ENCODE measurements at places on chromosomes 6 and 20.
A peak's percentile ranks its signal among the peaks of the same experiment; 100 is the strongest.

- DNase-seq, result no peak
These were observed 413.0 kb downstream of the PREX1 start for GRCh38 chr20:48414786-48415185.

GRCh38 chr6:76165471-76166221 is 93.2 kb upstream of the IMPG1 start:
- no peak for DNase-seq

- DNase-seq, result no peak
These were observed 167.9 kb upstream of the MYLIP start for GRCh38 chr6:15960740-15961634.

- peak; percentile 68 for DNase-seq
These were observed 73.1 kb downstream of the OR2B2 start for GRCh38 chr6:27838945-27839625.

DNA sequence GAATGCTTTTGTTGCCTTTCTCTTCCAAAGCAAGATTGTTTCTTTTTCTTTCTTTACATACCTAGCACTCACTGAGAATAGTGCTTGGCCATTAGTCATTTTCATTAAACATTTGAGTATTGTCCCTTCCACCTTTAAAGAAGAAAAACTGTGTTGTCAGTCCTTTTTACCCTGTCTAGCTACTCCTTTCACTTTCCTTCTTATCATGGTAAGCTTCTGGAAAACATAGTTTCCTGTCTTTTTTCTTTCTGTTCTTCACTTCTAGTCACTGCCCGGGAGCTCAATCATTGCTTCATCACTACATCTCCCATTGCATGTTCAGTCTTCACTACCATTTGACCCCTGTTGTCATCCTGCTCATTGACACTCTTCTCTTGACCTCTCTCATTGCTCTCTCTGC is 12.1 kb downstream of the VAPB start:
- no peak for DNase-seq

DNA sequence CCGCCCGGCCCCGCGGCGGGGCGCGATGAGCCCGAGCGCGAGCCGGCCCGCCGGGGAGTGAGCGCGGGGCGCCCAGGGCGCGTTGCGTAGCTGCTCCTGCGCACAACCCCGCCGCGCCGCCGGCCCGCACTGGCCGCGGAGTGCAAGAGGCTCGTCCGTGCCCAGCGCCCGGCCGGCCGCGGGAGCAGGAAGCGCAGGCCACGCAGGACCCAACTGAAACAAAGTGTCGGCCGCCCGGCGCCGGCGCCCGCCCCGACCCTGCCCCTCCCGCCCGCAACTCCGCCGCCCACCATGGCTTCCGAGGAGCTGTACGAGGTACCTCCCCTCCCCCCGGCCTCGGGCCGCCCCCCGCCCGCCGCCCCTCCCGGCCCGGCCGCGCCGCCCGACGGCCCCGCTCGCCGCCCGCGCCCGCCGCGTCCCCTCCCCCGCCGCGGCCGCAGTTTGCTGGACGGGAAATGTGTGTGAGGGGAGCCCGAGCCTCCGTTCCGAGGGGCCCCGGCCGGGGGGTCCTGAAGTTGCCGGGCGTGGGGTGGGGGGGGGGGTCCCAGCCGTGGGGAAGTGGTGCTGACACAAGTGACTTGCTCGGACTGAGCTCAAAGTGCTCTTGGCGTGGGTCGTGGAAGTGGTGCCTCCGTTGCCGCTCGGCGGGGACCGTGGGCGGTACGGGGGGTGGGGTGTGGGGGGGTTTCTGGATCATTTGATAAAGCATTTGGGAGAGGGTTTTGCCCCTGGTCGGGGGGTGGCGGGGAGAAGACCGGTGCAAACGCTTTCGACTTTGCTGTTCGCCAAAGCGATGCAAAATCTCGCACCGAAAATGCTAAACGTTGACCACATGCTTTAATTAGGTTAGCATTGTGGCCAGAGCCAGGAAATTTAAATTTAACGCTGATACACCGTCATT is 539 bp downstream of the CDYL start:
- peak; percentile 73 for DNase-seq

DNA sequence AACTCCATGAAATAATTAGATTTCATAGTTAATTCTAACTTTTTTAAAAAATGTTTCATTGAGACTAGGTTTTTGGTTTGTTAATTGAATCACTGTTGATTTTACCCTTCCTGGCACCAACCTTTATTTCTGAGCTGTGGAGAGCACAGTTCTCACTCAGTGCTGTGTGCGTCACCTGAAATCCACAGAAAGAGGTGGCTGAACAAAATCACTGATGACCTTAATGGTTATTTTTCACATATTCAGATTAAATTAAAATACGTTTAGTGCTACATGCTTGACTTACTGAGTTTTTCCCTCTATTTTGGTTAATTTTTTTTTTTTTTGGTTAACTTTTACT is 89.4 kb downstream of the SLC16A10 start:
- DNase-seq, result no peak

DNA sequence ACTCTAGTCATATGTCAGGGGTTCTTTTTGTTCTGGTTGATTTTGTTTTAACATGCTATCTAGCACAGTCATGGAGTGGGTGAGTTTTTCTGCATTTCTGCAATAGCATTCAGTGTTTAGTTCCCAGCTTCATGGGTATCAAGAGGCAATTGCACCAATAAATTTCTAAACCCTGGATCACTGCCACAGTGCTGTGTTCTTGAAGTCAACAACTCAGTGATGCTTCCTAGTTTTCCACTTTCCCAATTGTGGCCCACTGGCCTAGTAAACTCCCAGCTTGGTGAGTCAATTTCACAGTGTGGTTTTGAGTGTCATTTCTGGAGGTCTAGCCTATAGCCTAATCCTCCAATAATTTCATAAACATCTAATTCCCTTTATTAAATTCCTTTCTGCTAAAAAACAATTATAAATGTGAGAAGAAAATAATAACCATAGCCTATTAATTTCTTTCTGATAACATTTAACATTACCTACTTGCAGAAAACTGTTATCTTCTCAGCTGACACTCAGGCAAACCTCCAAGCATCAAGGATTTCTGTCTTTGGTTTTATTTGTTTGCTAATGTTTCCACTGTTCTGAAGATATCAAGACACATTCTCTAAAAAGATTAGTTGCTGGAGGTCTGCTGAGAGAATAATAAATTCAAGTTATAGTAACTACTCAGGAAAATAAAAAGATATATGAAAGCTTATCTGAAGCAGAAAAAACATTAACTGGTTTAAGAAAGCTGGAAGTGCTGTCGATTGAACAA is 89.9 kb downstream of the PDE7B start:
- no peak for DNase-seq

DNA sequence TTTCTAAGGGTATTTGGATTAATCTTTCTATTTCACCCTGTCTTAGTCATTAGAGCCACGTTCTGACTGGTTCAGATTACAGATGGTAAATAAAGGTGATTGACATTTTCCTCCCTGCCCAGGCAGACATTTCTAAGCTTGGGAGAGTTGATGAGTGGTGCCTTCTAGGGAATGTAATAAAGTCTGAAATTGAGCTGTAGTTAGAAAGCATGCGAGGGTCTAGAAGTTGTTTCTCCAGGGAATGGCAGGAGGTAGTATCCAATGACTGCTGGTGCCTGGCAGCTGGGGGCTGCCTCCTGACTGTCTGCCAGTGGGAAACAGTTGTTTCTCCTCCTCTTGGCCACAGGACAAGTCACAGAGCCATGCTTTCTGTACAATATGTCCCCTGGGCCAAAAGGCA is 14.6 kb downstream of the EDN3 start:
- no peak for DNase-seq

GRCh38 chr6:88708197-88708744 is 255.1 kb downstream of the RNGTT start:
- DNase-seq, result no peak

DNA sequence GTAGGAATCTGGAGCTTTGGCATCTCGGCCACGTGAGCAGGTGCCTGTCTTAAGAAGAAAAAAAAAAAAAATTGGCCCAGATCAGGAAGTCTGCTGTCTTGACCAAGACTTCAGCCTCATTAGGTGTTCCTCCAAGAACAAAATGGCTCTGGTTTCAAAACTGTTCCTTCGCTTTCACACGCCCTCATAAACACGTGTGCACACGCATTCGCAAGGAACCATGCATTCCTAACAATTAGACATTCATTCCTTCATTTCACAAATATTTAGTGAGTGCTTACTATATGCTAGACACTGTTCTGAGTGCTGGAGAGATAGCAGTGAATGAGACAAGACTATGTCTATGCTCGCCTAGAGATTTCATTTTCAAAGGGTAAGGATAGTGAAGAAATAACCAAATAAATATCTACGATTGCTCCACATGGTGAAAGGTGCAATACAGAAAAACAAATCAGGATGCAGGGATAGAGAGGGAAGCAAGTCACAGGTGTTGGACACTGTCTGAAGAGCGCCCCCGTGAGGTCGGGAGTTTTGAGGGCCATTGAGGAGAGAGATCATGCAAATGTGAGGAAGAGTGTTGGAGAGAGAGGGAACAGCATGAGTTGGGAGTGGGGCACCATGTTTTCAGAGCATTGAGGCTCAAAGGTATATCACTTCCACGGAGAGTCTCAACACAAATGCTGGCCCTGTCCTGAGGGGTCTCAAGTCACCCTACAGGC is 53.3 kb downstream of the CCDC170 start:
- DNase-seq, result no peak

DNA sequence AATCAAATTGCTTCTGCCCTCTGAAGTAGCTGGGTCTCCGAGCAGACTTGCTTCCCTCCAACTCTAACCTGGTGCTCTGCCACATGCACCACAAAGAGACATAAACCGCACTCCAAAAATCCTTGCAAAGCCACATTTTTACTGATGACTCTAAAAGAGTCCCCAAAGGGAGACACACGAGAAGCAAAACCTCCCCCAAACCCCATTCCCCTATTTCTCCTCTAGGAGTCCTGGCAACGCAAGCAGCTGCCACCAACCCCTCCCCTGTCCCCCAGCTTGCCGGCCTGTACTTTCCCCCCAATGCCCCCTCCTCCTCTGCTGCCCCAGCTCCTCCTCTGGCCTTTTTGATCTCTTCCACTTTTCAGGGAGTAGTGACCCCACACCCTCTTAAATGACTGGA is 180.1 kb upstream of the ARID1B start:
- no peak for DNase-seq

DNA sequence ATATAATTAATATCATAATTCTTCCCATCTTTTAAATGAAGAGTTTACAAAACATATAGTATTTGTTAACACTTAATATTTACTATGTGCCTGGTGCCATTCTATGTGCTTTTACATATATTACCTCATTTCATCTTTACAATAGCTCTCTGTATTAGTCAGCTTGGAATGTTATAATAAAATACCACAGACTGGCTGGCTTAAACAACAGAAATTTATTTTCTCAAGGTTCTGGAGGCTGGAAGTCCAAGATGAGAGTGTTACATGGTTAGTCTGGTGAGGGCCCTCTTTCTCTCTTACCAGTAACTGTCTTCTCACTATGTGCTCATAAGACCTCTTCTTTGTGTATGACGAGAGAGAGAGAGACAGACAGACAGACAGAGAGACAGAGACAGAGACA is 110.2 kb downstream of the NKAIN2 start:
- DNase-seq, result no peak

DNA sequence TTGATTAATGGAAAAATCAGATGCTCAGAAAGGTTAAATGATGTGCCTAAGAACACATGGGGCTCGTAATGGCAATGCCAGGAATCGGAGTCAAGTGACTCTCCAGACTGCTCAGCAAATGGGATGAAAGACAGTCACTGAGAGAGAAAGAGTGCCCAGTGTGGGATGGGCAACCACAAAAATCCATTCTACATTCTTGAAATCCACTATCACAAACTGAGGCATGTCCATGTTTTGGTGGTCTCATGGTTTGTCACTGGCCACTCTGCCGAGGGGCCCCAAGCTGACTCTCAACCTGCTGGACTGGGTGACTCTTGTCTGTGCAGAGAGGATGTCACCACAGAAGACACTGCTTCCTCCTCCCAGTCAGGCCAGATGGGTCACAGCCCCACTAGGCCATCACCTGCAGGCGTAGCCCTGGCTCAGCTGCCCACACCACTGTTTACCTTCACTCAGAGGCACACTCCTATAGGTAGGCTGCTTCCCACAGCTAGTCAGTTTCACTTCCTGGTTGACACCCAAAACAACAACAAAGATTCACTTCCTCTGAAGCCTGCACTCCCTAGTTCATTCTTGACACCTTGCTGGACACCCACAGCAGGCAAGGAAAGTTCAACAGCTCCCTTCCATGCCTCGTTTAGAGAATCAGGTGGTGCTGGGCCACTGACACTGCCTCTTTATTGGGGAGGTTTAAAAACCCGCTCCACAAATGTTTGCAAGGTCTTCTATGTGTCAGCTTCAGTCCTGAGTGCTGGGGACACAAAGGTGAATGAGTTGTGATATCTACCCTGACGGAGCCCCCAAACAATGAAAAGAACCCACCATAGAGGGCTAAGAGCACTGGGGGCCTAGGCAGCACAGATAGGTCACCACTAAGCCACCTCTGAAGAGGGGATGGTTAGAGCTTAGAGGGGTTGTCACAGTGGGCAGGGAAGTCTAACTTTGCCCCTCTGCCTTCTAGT is 21.7 kb downstream of the MAP1LC3A start:
- DNase-seq, result no peak

DNA sequence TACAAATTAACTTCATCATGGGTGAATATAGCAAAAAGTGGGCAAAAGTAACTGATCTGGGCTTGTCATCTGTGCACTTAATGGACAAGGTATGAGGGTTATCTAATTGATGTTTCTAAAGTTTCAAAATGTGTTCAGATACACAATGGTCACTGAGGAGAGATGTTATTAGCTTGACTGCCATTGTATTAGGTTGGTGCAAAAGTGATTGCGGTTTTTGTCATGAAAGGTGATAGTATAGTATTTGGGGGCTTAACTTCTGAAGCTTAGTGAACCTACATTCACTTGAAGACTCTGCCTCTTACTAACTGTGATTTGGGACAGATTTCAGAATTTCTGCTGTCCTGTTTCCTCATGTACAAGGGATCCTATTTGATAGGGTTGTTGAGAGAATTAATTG is 159.6 kb downstream of the UST start:
- no peak for DNase-seq

- DNase-seq, result no peak
These were observed 12.6 kb upstream of the DST start for GRCh38 chr6:56655249-56655648.

GRCh38 chr6:36428911-36429310 is 13.7 kb downstream of the PXT1 start:
- DNase-seq, result no peak

DNA sequence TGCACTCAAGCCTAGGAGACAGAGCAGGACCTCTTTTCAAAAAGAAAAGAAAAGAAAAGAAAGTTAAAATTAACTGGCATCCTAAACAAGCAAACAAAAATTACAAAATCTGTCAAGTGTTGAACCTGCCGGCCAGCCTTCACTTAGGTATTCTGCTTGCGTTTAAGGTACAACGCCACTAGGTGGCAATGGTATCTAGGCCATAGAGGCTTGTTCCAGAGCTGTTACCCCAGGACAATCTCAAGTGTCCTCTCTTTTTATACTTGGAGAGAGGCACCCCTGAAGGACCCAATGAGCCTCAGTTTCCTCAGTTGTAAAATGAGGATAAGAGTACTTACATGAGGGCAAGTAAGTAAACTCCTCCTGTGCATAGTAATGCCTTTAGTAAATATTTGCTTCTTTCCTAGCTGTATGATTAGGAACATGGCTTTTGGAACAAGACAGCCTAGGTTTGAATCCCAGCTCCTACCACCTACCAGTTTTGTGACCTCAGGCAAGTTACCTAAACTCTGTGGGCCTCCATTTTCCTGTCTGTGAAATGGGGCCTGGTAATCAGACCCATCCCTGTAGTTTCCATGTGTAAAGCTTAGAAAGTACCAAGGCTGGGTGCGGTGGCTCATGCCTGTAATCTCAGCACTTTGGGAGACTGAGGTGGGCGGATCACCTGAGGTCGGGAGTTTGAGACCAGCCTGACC is 5.8 kb upstream of the PACSIN1 start:
- DNase-seq, result peak; percentile 69
